Immature natural killer cell (primary cell): ENCODE measurements at places on chromosomes 11 and 22. TPM values are rescaled to one million over a fixed set of nuclear protein-coding genes. Genes with fewer than 3 reads are reported as not detected.

DNA sequence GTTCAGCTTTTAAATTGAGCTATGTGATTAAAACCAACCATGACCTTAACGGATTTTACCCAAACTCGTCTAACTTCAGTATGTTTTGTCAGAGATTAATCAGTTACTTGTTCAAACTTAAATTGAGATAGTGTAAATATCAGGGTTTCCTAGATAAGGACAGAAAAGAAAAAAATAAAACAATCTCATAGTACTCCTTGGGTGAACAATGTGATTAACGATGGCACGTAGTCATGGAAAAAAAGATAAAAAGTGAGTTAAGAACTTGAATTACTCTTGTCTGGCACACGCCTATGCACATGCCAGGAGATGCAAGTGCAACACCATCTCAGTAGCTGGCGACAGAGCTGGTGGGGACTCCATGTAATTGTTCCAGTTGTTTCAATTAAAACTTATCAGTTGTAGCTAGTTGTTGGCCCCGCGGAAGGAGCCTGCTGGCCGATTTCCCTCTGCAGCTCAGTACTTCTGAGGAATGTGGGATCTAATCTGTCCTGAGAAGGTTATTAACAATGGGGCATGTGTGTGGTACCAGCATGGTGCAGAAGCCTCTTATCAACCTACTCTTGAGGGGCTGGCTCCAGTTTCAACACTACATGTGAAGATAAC, 3.0 kb downstream of the RASSF10 start:
- DNase-seq, result no peak

DNA sequence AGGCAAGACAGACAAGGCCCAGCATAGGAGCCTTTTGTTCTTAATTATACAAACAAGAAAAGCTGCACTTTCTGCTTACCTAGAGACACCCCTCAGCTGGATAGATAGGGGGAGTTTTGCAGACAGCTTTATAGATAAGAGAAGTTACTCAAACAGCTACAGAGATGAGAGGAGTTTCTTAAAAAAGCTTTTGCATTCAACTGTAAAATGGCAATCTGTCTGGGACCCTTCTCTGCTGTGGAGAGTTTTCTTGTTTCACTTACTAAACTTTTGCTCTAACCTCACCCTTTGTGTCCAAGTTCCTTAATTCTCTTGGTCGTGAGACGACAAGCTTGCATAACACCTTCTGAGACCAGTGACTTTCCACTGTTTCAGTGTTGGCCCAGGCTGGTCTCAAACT, 103.8 kb upstream of the CHORDC1 start:
- no peak for DNase-seq

GRCh38 chr11:7587712-7588111, 73.9 kb downstream of the PPFIBP2 start:
- DNase-seq, result no peak

- no peak for DNase-seq
Observed at GRCh38 chr11:69014084-69014851, 1.2 kb upstream of the MRGPRF start.

DNA sequence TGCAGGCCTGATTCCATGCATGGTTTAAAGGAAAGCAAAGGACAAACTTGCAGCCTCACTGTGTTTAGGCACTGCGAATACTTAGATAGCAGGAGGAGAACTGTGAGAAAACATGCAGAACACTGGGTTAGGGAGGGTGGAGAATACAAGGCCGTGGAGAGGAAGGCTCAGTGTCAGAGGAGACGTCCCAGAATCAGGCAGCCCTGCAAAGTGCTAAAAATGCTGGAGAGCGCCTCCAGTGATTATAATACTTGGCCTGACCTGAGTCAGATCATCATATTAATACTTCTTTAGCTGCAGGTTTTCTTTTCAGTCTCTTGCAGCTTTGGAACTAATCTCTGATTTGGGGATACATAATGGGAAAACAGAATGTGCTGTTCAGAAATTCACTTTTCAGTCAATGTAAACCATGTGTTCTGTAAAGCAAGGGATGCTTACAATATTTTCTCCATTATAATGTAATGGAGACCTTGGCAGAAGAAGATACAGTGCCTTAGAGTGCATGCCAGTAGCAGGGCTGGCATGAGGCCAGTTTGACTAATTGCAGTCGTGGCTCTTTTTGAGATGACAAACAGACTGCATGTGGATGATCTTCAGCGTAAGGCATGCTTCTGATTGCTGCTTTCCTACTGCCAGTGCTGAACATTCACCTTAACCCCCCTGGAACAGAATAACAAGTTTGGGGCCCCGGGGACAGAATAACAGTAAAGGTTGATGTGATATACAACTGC, 16.8 kb downstream of the EXT2 start:
- DNase-seq, result no peak

The OR52I2 gene
- not detected for polyA plus RNA-seq
